Effector CD8-positive, alpha-beta T cell (primary cell): ENCODE measurements at places on chromosomes 7 and 10.

DNA sequence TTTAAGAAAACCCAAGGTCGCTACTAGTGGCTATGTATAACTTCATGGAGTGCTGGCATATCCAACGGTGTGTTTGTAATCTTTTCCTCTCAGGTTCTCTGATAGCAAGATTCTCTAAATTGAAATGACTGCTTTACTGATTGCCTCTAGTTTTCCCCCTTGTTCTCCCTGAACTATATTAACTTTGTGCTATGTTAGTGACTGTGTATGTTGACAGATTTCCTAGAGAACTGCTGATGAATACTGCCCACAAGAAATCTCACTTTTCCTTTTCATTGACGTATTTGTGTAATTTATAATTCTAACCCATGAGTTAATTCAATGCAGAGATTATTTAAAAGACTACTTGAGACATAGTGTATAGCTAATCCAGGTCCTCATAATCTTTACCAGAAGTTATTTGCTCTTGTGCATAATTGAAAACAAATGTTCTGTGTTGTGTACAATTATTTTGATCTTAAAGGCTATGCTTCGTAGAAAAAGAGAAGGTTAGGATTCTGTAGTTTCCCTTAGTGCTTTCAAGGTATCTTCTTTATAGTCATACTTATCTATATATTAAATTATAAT lies 70.6 kb upstream of the GLCCI1 start:
- no peak for DNase-seq

DNA sequence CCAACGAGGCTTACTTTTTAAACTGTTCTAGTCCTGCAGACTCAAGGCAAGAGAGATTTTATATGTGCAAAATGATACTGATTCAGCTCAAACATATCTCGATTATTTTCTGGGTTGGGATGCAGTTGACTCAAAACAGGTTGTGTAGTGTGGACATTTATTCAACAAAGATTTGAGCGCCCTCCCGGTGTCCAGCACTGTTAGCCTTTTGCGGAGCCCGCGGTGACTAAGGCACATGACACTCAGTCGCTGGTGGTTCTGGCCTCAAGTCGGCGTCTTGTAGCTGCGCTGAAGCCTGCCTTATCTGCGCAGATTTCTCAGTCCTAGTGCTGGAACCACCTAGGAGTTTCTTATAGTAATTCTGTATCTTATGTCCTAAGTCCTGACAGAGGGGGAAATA lies 938 bp upstream of the CADPS2 start:
- DNase-seq, result no peak

- DNase-seq, result no peak
Measured at GRCh38 chr10:73965890-73966768, 31.8 kb upstream of the VCL start.

- DNase-seq, result no peak
Measured at GRCh38 chr10:70672165-70673042, at the start of gene ADAMTS14. Gene ADAMTS14, plus strand, starts transcription at chr10:70672506. Its CDS starts 297 bp downstream, at chr10:70672803.

DNA sequence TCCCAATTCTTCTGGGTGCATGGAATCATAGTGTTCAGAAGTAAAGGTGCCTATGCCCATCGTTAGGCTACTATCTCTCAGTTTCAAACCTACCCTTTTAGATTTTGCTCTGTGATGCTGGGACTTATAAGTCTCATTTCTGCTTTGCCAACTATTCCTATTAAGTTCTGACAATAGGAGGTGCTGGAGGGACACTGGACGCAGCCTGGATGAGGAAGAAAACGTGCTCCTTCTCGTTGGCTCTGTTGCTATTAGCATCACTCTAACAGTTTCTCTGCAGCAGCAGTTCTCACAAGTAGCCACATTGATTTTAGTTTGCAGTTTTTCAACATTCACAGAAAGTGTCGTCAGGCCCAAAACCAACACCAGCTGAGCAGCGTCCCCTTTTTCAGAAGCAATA lies 72.4 kb downstream of the ABCC2 start:
- DNase-seq, result no peak

- no peak for DNase-seq
Measured at GRCh38 chr10:86339226-86339865, 27.2 kb downstream of the GRID1 start.

GRCh38 chr10:104433669-104434068 lies 80.0 kb downstream of the CFAP58 start:
- no peak for DNase-seq

DNA sequence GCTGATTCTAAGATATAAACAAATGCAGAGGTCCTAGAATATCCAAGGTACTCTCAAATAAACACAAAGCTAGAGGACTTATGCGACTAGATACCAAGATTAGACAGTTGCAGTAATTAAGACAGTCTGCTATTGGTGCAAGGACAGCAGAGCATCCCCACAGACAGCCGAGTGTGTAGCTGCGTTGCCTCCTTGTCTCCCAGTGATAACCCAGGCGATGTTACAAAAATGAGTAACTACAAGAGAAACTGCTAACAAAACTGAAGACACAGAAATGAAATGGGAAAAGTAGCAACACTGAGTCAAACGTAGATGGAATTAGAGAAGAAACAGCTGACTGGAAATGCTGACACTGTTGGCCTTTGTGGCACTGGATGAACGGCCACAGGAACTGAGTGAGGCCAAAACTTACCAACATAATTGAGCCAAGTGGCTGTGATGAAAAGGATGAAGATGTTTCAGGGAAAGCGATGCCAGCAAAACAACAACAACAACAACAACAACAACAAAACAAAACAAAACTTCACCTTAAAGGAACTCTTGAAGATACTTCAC lies 54.3 kb downstream of the BAIAP2L1 start:
- no peak for DNase-seq
